NCI-H187 treated with DMSO at 0.1 percent for 48 hours (cell line): ENCODE measurements at places on chromosomes 5 and 9.

GRCh38 chr5:165497707-165498106 is 1992.3 kb downstream of the MAT2B start:
- DNase-seq: no peak

DNA sequence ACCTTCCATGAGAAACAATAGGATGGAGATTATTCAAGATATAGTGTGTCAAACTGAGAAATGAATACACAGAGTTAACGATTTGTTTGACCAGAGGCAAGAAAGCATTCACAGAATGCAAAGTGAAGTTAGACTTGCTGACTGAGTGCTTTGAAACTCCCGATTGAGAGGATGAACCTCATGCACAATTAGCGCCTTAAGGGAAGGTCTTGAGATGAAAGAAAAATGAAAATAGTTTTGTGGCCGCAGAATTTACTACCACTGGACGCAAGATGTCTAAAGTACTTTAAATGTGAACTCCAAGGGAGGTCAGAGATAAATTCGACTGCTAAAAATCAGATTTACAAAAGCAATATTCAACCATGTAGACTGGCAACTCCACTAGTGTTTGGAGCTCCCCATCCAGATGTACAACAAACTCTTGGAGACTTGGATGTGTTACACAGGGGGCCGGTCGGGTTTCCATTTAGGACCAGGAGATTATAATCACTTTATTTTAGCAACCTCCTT is 707 bp upstream of the RIMOC1 start:
- no peak for DNase-seq

- DNase-seq: no peak
Observed at GRCh38 chr5:50595199-50595598, 71.2 kb upstream of the PARP8 start.

DNA sequence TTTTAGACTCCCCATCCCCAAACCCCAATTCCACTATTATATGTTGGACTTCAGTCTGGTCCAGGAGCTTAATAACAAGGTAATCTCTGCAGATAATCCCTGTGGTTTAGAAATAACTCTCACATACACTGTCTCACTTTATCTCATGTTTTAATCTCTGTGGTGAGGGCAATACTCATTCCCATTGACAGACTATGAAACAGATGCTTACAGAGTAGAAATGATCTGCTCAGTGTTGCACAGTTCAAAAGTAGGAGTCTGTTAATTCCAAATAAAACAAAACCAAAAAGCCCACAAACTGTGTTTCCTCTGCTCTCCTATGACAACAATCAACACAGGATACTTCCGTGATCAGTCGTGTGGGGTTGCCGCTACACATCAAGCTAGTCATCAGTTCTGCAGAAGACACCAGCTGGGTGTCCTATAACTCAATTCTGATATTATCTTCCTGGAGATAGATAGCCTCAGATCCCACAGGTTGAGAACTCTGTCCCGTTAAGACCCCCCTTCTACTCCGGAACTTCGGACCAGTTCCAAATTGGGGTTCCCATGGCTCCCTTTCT is 26.3 kb upstream of the FANCC start:
- DNase-seq: no peak

GRCh38 chr5:10856683-10857337 is 95.8 kb upstream of the DAP start:
- DNase-seq: no peak

DNA sequence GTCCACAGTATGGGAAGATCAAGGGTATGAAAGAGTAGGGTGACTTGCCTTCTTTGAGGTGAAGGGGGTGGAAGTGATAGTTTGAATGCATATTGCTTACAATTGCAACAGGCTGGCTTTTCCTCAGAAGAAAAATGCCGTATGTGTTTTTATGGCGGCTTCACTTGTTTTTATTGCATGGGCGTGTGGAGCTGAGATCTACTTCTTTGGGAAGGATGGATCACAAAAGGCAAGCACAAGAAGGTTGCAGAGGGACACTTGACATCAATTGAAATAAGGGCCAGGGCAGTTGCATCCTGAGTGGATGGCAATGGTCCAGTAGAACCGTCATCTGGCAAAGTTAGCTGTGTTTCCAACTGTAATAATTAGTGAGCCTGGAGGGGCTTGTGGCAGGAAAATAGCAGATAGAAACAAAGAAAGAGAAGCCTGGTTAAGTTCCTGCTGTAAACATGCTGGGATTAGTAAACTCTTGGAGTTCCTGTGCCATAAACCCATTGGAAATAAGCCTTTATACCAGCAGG is 138.4 kb downstream of the NTRK2 start:
- DNase-seq: no peak

DNA sequence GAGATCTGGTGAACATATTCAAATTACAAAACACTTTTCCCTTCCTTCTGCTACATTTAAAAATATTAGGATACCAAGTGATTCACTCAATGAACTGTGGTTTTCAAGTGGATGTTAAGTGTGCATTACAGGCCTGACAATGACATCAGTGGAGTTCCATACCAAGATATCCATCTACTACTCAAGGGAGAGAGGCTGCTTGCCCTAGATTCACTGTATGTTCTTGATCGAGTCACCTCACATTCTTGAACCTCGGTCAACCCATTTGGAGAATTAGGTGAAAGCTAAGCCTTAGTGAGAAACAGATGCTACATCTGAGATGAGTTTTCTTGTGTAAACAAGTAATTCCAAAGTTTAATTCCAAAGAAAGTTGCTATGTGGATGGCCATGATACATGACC is 142.2 kb downstream of the FGF10 start:
- DNase-seq: no peak

- DNase-seq: no peak
Observed at GRCh38 chr5:178287791-178288105, 55.1 kb upstream of the PHYKPL start.

- DNase-seq: no peak
Observed at GRCh38 chr9:128972956-128973355, 25.5 kb downstream of the NUP188 start.

DNA sequence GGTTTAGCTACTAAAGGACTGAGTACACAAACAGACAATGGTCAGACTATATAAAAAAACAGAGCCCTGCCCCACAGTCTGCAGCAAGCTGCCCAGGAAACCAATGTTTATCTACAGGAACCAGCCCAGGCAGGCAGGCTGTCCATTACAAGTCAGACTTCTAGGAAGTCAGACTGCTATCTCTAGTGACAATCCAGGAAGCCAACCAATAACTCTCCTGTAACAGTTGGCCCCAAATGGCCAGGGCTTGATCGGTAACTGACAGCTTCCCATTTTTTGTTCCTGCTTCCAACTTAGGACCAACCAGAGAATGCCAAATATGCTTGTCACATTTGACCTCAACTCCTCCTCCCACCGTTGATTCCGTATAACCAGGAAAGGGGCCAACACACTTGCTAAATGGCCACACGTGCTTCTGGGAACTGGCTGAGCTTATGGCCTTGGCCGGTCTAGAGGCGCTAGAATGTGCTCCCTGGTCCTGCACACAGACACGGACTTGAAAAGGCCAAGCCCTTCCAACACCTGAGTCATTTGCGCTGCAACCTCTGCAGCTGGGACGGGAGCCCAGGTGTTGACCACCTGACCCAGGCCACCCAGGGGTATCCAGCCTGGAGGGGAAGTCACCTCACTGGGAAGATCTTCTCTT is 79.6 kb upstream of the CDK20 start:
- no peak for DNase-seq

GRCh38 chr5:93571114-93571949 is 9.7 kb downstream of the NR2F1-AS1 start:
- DNase-seq: no peak

GRCh38 chr9:120362446-120362845 is 217.5 kb downstream of the CDK5RAP2 start:
- no peak for DNase-seq

GRCh38 chr5:136620016-136620419 is 254.7 kb upstream of the TRPC7 start:
- DNase-seq: no peak

DNA sequence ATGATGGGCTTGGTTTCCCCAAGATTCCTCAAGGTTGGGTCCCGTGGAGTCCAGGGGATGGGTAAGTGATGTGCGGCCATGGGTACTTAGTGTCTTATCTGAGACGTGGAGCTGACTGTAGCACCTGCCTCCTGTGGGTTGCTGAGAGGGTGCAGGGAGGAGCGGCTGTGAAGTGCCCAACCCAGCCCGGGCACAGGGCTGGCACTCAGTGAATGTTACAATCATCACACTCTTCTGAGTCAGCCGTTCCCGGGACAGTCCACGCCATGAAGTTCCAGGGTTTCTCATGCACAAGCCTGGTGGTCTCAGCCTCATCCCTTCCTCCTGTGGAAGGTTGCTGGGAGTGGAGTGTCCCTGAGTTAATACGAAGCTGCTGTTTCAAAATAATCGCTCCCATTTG is 29.1 kb downstream of the NTNG2 start:
- DNase-seq: no peak

- DNase-seq: no peak
Observed at GRCh38 chr5:2039180-2039531, 156.4 kb upstream of the IRX4 start.

- DNase-seq: no peak
Observed at GRCh38 chr9:93200989-93201334, 17.0 kb downstream of the WNK2 start.

GRCh38 chr5:111792471-111793058 is 35.6 kb upstream of the NREP start:
- DNase-seq: no peak

GRCh38 chr5:73254642-73255041 is 81.6 kb downstream of the TMEM174 start:
- no peak for DNase-seq

- DNase-seq: no peak
Observed at GRCh38 chr9:120531683-120532300, 48.2 kb downstream of the CDK5RAP2 start.

- DNase-seq: no peak
Observed at GRCh38 chr9:21993893-21994555, at the start of gene CDKN2A. CDKN2A (minus strand) TSS chr9:21994392.

DNA sequence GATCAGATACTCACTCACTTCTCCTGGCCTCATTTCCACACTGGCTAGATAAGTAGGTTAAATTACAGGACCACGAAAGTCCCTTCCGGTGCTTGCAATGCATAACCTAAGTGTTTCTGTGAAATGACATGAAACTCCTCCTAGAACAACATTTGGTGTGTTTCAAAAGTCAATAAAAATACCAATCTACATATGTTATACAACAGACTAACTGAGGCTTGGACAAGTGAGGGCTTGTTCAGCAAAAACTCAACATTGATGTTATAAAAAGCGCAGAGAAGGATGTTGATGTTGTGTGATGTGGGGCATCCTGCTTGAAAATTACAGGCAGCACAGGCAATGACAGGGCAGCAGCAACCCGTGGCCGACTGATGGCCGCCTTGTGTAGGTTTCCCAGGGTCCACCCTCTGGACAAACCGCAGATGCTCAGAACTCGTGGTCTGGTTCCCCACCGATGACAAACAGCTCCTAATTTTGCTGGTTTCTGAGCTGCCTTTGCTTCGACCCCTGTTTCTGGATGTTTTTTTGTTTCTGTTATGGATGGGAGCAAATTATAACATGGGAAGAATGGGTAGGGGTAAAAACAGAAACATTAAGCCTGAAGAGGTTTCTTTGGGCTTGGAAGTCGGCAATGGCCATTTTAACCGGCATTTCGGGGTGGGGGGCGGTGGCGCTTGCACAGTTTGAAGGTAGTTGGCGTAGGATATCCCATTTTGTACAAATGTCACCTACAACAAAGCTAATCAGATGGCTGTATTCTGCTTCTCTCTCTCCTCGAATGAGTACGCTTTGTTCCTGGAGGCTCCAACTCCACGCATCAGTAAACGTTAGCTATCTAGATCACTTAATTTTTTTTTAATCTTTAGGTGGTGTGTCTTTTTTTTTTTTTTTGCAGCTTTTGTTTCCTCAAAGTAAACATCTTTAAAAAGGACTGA is 116.1 kb downstream of the PDZD2 start:
- no peak for DNase-seq

GRCh38 chr9:97560851-97561250 is 59.4 kb downstream of the TMOD1 start:
- DNase-seq: no peak

DNA sequence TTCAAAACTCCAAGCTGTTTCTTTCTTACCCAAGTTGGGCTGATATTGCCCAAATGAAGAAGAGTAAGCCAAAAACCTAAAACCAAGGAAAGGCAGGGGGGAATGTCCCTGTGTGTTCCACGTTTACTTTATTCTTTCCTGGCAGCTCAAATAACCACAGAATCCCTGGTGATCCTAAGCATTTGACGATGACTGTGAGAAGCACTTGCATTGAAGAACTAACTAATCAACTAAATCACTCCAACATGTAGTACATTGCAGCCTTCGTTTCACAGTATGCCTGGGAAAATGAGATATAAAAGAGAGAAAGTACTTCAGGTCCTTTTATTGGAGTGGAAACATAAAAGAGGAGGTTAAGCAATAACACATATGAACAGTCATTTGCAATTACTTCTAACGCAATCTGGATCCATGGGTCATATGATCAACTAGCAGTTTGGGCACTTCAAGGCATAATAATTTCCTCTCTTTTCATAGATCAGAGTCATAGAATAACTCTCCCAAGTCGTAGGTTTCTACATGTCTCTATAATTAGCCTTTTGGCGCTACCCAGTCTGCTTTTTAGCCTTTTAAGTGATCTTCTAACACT is 338.4 kb downstream of the TMEM167A start:
- no peak for DNase-seq

DNA sequence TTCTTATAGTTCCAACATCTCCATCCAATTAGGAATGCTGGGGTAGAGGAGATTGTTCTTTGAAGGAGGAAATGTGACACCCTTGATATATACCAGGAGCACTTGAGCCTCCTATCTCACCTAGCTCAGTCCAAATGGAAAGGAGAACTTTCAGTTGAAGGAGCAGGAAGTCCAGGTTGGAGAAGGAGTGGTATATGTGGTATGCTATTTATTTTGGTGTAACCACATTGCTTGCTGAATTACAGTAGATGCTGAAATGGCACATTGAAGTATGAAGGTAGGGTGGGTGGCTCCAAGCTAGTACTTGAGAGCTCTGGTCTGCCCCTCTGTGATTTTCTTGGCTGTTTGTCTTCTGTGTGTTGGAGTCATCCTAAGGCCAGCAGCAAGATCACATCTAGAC is 6.1 kb downstream of the CSNK1G3 start:
- no peak for DNase-seq

DNA sequence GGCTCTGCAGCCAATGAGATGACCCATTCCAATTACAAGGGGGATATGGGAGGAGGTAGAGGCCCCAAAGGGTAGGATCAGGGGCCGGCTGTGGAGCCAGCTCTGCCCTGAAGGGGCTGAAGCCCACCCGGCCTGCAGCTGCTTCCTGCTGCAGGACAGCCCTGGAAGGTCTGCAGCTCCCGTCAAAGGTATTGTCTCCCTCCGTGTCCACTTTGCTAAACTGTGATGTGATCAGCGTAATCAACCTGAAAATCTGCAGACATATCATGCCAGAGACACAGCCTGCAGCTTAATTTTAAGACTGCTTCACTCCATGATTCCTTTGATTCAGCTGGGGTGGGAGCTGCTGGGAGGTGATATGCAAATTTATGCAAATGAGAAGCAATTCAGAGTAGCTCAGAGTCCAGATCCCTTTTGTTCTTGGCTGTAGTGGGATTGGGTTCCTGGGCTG is 90.7 kb downstream of the GADD45G start:
- no peak for DNase-seq

DNA sequence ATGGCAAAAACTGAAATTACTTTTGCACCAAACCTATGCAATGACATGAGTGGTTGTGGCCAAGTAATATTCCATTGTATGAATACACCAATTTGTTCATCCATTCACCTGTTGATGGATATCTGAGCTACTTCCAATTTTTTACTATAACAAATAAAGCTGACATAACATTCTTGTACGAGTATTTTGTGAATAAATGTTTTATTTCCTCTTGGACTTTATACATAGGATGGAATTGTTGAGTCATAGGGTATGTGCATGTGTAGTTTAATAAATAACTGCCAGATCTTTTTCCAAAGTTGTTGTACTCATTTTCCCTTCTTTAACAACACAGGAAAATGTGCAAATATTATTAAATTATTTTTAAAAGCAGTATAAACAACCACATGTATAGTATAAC is 146.1 kb upstream of the ZNF462 start:
- DNase-seq: no peak
